ENCODE measurements at places on chromosomes 5 and 9.

GRCh38 chr9:117273612-117274011, 141.2 kb downstream of the ASTN2 start:
- DNase-seq: no peak

DNA sequence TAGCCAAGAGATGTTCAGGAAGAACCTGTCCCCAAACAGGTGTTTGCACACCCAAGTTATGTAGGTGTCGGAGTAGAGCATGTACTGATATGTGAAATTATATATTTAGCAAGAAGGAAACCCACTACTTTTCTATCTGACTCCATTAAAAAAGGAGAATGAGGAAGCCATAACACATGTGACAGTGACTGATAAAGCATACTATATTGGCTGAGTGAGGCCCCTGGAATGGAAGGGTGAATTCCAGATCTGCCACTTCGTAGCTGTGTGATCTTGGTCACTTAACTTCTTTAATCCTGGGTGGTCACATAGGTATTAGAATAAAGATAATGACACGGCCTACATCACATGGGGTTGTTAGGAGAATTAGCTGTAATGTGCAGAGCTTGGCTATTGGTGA, 116.0 kb upstream of the MAN2A1 start:
- DNase-seq: no peak

DNA sequence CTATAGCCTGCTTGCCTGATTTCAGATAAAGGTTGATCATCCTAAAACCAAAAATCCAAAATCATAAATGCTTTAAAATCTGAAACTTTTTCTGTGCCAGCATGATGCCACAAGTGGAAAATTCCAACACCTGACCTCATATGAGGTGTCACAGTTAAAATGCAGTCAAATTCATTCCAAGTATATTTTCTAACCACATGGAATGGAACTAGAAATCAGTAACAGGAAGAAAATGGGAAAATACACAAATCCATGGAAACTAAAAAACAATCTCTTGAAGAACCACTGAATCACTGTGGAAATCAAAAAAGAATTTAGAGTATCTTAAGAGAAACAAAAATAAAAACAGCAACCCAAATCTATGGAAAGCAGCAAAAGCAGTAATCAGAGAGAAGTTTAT, 297.5 kb upstream of the COX7C start:
- DNase-seq: no peak

- DNase-seq: no peak
Observed at GRCh38 chr9:18238752-18239447, 235.1 kb upstream of the ADAMTSL1 start.

DNA sequence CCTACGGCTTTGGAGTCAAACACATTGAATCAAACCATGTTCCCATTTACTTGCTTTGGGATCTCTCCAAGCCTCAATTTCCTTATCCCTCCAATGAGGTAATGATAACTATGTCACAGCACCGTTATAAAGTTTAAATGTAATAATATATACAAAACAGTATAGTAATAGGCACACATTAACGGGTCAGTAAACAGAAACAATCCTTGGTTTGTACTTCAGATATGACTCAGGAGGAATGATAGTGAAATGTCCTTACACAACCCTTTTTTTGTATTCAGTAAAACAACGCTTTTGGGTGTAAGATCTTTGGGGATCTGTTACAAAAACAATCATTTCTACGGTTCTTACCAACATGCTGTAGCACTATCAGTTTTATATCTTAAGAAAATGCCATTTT, 178.5 kb upstream of the GNA14 start:
- DNase-seq: no peak

- no peak for DNase-seq
Observed at GRCh38 chr5:106940986-106941385, 729.8 kb downstream of the EFNA5 start.

DNA sequence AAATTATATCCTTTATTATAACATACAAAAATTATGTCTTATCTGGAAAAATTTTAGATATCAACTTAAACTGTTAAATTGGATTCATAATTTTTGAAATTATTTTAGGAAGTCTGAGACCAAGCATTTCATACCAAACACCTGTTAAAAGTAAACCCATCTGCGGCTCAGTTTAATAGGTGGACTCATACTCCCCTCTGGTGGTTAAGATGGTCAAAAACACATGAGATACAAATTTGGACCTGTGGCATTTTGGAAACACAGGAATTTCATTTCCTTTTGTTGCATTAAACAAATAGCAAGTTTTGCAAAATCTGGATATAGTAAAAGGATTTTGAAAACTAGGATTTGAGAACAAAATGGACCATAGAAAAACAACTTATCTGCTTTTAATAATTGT, 53.7 kb downstream of the RGMB start:
- no peak for DNase-seq

DNA sequence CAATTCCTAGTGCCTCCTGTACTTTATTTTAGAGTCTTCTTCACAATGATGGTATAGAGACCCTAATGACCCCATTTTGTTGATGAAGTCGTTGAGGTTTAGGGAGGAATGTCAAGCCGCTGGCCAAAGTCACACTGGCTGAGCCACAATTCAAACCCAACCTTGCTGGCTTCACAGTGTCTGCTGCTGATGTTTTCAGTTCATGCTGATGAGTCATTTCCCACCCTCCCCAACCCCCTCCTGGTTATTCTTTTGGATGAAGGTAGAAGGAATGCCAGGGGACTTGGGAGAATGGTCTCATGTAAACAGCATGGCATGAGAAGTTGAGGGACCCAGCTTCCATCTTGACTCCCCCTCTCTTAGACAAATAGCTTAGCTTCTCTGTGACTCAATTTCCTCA, 68.6 kb downstream of the TMEM252 start:
- no peak for DNase-seq

DNA sequence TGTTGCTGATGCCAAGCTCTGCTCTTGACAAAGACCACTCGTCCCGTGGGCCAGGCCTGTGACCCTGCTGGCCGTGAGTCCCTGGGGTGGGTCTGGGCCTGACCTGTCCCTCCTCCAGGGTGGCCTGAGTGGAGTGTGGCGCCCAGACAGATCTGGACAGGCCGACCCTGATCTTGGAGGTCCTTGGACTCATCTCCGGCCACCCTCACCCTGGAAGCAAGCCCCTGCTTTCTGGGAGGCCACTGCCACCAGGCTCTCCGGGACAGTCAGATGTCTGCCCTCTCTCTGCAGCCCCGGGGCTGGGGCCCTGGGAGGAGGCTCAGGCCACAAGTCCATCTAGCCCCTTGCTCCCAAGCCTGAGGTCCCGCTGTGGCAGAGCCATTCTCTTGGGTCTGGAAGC, 31.2 kb upstream of the TMEM250 start:
- DNase-seq: no peak
